ENCODE measurements at places on chromosomes 1 and 21. TPM values are rescaled to one million over a fixed set of nuclear protein-coding genes. Genes with fewer than 3 reads are reported as not detected.

- DNase-seq: no peak
These were observed 47.6 kb downstream of the SEC16B start for GRCh38 chr1:177922209-177922608.

GRCh38 chr1:117646007-117646811 lies 40.4 kb downstream of the TENT5C start:
- DNase-seq: no peak

- DNase-seq: no peak
These were observed 26.7 kb upstream of the PCP4 start for GRCh38 chr21:39840373-39841097.

GRCh38 chr21:34834290-34834689 lies 165.5 kb downstream of the CLIC6 start:
- no peak for DNase-seq

DNA sequence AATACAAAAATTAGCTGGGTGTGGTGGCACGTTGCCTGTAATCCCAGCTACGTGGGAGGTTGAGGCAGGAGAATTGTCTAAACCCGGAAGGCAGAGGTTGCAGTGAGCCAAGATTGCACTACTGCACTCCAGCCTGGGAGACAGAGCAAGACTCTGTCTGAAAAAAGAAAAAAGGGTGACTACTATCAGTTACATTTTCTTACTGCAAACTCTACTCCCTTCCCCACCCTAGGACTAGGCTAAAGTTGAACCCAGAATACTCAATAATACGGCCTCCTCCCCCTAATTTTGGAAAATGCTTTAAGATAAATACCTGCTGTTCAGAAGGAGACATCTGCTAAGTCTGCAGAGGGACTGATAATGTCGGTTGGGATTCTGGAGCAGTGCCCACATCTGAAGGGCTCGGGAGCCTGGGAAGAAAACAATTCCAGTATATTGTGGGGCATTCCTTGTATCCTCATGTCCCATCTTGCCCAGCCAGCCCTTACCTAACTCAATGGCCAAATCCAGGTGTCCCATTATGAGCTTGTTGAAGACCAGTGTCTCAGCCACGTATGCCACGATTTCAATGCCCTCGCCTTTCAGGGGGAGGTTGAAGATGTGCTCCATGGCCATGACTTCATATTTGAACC lies 89.7 kb downstream of the ADCY10 start:
- DNase-seq: no peak

- no peak for DNase-seq
These were observed 47.1 kb downstream of the C8A start for GRCh38 chr1:56901716-56902115.

DNA sequence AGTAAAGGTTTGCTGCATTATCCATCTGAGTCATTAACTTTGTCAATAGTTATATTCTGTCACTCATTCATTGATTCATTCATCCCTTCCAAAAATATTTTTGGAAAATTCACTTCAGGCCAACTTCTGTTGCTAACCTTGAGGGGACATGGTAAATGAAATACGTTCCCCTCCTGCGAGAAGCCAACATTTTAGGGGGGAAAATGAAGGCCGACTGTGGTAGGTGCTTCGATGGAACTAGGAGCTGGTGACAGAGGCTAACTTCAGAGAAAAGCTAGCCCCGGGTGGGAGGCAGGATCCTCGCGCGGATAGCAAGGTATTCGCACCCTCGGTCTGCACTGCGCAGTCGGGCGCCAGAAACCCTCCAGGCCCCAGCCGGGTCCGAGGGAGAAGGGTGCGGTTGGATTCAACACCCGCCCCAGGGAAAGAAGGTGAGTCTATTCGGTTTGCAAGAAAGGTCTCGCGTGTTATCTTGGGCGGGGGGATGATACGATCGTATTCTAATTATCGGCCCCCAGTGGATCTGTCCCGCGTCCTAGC lies 646 bp upstream of the RRP15 start:
- no peak for DNase-seq

DNA sequence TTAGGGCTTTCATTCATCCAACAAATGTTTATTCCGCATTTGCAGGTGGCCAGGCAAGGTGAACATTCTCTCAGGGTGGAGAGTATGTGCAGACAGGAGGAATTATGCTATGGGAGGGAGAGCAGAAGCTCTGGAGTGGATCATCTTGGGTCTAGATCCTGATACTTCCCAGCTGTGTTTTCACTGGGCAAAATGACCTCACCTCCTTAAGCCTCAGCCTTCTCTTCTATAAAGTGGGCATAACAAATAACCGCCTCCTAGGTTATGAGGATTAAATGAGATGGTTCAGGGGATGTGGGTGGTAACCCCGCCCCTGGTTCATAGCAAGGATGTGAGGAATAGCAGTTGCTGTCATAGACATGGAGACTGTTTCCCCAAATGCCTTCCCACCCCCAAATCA lies 1.7 kb upstream of the TMEM51 start:
- no peak for DNase-seq

GRCh38 chr1:32538887-32539583 lies at the start of gene ZBTB8A:
Gene ZBTB8A (plus strand): TSS chr1:32539427. CDS start chr1:32592932, 53,505 bp downstream.
- peak; percentile 78 for DNase-seq

- DNase-seq: no peak
These were observed 23.2 kb upstream of the CAMTA1 start for GRCh38 chr1:6762060-6762459.

DNA sequence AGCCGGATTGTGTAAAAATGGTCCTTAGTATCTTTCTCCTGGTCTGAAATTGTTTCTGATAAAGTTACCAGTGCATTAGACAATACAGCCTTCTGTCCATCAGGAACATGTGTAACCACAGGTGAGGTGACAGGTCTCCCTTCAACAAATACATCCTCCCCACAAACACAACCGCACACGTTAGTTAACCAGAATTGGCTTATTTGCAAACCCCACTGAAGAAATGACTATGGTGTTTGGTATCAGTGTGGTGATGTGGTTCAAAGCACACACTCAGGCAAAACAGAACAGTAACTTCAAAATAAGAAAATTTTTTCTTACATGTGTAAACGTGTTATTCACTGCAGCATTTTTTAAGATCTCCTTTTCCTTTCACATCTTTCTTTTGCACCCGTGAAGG lies 517.2 kb upstream of the NR5A2 start:
- no peak for DNase-seq

- no peak for DNase-seq
These were observed 81.5 kb downstream of the BEND5 start for GRCh38 chr1:48695161-48695560.

DNA sequence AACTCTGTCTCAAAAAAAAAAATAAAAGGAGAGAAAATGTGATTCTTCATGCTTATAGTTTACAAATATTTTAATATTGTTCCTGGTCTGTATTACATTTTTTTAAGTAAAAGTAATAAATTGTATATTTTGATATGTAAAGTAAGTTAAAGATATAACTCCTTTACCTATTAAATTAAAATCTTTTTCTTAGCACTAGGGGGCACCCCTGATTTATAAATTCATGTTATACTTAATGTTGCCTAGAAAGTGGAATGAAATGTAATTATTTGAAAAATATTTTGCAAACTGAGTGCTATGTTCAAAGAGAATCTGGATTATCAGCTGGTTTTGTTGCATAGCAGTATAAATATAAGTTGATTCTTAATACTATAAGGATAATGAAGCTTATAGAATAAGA lies 49.2 kb downstream of the RALGPS2 start:
- DNase-seq: peak; percentile 26

DNA sequence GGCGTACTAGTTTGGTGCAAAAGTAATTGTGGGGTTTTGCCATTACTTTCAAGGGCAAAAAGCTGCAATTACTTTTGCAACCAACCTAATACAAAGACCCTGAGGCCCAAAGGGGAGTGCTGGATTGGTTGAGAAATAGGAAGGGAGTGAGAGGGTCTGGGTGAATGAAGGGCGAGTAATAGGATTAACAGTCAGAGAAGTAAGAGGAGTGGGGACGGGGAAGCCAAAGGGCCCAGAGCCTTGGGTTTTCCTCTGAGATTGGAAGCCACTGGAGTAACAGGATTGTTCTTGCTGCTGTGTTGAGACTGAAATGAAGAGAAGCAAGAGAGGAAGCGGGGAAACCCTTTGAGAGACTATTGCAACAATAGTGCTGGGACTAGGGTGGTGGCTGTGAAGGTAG lies 19.0 kb upstream of the PRELP start:
- DNase-seq: no peak

GRCh38 chr21:39451332-39452206 lies at the start of gene SH3BGR:
Gene SH3BGR (plus strand): TSS chr21:39451970. CDS start chr21:39452097, 127 bp downstream.
- no peak for DNase-seq

- DNase-seq: no peak
These were observed 161.0 kb downstream of the URB2 start for GRCh38 chr1:229786974-229787610.

- DNase-seq: no peak
These were observed 69.4 kb downstream of the SLC30A10 start for GRCh38 chr1:219858980-219859379.

DNA sequence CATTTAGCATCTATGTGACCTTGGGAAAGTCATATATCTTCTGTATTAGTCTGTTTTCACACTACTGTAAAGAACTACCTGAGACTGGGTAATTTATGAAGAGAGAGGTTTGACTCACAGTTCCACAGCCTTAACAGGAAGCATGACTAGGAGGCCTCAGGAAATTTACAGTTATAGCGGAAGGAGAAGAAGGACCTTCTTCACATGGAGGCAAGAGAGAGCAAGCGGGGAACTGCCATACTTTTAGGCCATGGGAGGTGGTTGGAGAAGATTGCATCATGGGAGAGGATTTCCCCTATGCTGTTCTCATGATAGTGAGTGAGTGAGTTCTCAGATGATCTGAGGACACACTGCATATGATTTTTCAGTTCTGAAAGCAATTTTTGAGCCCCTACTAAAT lies 87.9 kb downstream of the CLEC20A start:
- no peak for DNase-seq

The KRTAP12-2 gene
- not detected for polyA plus RNA-seq

The ANKRD65 gene
- polyA plus RNA-seq: 9.0 TPM

The TRIM67 gene
- 0.08 TPM for polyA plus RNA-seq

The FNDC10 gene
- 2.1 TPM for polyA plus RNA-seq

The EPHA8 gene
- polyA plus RNA-seq: 4.5 TPM

The ADAMTSL4 gene
- 17.7 TPM for polyA plus RNA-seq

The KCNK1 gene
- polyA plus RNA-seq: 6.5 TPM

The CD53 gene
- 6.6 TPM for polyA plus RNA-seq

The MIS18A gene
- 24.5 TPM for polyA plus RNA-seq

The LCE2C gene
- polyA plus RNA-seq: not detected

The IGSF9 gene
- 19.5 TPM for polyA plus RNA-seq

The PGLYRP4 gene
- polyA plus RNA-seq: not detected

The IFNGR2 gene
- 78.6 TPM for polyA plus RNA-seq

Data from renal pelvis (tissue), 12 donors.